ENCODE measurements at places on chromosomes 4 and X.

- DNase-seq: no peak
Measured at GRCh38 chr4:133081246-133081645, 67.8 kb upstream of the PCDH10 start.

DNA sequence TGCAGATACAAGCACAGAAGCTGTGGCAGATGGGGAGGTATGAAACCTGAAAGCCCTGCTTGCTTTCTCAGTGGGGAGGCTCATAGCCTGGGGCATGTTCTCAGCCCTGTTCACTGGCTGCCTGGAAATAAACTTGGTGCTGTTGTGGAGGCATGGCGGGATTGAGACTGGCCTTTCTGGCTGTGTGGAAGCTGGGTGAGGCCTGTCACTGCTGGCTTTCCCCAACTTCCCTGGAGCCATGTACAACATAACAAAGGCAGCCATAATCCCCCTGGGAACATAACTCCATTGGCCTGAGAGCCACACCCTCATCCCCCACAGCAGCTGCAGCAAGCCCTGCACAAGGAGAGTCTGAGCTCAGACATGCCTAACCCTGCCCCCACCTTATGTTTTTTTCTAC, 237.7 kb upstream of the TLL1 start:
- no peak for DNase-seq

DNA sequence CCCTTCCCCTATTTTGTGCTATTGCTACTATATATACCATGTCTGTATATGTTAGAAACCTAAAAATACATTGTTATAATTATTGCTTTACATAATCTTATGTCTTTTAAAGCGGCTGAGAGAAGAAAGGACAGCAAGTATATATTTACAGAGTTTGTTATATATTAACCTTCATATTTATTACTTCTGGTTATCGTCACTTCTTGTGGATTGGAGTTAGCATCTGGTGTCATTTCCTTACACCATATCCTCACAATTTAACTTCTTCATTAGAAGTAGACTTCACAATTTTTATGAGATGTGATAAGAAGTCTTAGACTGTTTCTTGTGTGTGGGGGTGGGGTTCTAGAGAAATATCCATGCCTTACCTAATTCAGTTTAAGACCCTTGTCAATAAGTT, 123.1 kb downstream of the ATXN3L start:
- no peak for DNase-seq

GRCh38 chr4:117821834-117822233, 212.5 kb upstream of the NDST3 start:
- no peak for DNase-seq

GRCh38 chr4:102438396-102439235, 62.5 kb upstream of the NFKB1 start:
- peak; percentile 53 for DNase-seq

- DNase-seq: no peak
Measured at GRCh38 chrX:25067271-25068172, 51.8 kb upstream of the ARX start.

GRCh38 chr4:34138385-34138784, 2105.9 kb downstream of the ARAP2 start:
- no peak for DNase-seq

DNA sequence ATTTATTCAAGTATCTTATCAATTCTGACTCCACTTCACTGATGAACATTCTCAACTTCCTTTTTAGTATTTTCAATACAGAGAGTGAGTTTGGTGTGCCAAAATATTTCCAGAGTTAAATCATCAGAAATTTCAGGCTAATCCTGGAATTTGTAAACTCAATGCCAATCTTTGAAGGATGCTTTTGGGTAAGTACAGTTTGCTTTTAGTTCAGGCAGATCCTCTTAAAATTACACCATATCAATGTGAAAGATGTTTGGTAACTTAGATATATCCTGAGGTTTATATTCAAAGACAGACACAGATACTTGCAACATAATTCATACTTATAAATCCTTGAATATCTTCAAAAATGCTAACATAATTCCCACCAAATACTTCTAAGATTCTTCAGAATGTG, 76.0 kb upstream of the FAM47B start:
- DNase-seq: peak; percentile 42

DNA sequence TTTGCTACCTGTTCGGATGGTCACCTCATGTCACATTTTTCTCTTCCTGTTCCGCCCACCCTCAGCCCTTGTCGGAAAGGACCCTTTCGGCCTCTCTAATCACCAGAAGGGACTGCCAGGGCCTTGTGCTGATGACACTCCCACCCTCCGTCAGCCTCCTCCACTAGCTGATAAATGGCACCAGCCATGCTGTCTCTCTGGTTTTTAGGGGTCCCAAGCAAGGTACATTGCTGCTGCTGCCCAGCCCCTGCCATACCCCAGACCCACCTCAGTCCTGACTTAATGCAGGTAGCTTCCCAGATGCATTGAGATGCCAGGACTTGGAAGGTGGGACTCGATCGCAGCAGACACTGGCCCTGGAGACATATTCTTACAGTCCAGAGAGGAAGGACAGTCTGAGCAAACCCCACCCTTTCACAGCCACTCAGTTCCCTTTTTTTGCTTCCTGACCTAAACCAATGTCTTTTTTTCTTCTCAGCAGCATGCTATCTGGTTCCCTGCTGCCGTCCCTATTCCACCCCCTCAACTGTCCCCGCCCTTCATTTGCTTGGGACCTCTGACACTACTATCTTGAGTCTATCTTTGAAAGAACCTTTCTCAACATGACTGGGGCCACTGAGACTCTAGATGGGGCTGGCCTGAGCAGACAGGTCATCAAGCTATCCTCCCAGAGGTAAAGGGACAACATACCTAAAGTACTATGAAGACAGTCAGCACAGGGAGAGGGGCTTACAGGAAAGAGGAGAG, at the start of gene BTK:
Gene BTK (minus strand): TSS at position 397 of the 747 bp plus-strand sequence. CDS start 10,907 bp downstream, outside the sequence.
- DNase-seq: no peak

DNA sequence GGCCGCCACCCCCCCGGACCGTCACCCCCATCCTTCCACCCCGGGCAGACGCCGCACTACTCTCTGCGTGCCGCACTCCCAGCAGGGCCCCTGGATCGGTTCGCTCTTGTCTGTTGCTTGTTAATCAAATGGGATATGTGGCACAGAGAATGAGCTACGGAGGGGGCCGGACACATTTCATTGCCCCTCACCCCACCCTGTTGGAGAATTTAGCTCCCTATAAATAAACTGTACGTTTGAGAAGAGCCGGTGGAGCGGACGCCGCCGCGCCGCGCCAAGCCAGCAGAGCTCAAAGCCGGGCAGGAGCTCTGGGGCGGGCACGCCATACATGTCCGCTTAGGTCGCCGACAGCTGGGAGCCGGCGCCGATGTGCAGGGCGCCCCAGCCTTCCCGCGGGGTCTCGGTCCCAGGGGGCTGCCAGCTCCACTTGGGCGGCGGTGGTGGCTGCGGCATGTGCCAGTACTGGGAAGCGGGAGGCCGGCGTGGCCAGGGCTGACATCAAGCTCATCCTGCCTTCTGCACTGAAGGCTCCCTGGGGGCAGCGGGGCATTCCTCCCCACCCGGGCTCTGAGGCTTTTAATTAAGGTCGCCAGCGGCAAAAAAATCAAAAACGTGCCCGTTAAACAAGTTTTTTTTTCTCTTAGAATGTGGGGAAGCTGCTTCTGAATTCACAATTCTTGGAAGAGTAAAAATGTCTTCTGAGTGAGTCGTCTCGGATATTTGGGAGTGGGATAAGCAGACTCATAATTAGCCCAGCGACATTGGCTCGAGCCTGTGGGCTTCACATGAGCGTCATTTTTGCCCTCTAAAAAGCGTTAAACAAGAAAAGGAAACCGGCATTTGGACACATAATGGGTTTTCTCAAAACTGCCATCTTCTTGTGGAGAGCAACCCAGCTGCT, 1.1 kb upstream of the PCDH19 start:
- no peak for DNase-seq

GRCh38 chr4:143184217-143184502, 557 bp upstream of the USP38 start:
- DNase-seq: no peak

GRCh38 chrX:112056476-112056875, 26.1 kb downstream of the TRPC5 start:
- DNase-seq: no peak

- DNase-seq: peak; percentile 12
Measured at GRCh38 chrX:102930990-102931756, 5.9 kb upstream of the RAB40AL start.

DNA sequence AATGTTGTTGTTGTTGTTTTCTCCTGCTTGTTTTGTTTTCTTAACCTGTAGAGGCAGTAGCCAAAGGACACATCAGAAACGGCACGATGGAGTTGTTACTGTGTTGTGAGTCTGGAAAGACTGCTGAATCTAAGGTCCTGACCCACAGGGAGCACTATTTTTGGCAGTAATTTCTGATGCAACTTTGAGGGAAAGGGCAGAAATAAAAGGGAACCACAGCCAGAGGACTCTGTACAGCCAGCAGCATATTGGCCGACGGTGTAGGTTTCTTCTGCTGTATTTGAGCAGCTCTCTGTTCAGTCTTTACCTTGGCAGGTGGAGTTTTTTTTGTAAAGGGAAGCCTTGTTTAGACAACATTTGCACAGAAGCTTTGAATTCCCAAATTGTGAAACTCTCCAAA, 203.0 kb upstream of the GPR101 start:
- no peak for DNase-seq

DNA sequence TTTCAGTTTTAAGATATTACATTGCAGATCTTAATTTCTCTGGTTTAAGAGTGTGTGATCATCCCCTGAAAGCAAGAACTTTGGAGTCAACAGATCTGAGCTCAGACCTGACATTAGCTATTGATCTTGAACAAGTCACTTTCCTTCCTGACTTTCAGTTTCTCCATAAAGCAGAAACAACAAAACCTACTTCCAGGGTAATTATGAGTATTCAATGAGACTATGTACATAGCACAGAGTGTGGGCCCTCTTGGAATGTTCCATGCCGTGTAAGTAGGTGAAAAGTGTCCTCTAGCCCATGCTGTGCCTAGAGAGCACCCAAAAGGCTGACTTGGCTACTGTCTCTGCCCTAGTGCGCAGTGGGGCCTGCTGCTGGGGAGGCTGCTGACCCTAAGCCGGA, 188.0 kb upstream of the RPL34 start:
- no peak for DNase-seq

DNA sequence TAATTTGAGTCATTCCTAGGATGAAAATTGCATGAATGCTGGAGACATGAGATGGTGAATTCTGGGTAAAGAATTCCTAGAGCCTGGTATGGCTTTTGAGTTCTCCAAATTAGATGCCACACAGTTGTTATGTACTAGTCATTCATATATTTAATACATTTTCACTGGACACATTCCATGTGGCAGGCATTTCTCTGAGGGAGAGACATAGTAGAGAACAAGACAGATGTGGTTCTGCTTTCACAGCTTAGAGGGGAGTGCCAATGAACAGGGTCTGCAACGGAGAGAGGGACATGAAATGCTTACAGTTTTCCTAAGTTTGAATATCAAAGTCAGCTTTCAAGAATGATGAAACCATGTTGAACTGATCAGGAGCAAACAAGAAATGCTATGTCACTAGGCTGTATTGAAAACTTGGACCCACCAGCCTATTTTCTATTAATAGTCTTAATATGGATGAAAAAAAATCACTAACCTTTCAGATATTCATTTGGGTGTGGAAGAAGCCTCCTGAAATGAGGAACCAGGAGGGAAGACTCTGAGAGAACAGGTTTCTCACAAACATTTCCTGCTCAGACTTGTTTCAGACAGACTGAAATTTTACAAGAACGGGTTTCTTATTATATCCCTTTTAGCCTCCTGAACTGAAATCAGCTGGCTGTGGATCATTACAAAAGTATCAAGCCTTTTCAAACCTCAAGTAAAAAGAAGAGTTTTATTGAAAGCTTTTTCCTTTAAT, 276.0 kb upstream of the TET2 start:
- DNase-seq: no peak

DNA sequence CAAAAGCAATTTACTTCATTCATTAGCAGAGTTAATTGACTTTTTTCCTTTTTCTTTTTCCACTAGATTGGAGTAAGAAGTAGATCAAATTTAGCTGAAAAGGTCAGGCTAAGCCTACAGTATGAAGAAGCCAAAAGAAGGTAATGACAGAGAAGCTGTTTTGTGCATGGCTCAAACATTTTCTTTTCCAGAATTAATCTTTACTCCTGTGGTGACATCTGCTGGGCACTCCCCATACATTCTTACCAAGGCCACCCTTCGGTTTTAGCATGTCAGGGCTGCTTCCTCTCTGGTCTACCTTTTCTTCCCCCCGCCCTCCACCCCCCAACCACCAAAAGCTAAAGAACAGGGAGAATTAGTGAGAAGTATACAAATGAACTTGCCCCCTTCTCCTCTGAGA, 70.2 kb downstream of the CLDN22 start:
- DNase-seq: peak; percentile 38

GRCh38 chrX:150310881-150311280, 52.2 kb upstream of the MAMLD1 start:
- no peak for DNase-seq

DNA sequence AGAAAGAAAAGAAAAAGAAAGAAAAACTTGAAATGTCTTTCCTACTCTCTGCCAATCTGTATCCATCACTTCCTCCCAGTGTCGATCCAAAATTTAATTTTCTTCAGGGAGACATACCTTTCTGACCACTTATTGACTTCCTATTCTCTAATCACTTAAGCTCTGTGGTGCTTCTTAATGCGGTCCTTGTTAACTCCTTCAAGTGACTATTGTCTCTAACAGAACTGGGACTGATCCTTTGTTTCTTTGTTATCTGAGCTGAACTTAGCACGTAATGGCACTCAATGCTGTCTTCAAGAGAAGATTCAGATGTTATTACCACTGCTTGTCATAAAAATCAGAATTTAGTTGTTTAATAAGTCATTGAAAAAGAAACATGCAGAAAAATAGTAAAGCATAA, 31.2 kb downstream of the LARP7 start:
- DNase-seq: no peak

DNA sequence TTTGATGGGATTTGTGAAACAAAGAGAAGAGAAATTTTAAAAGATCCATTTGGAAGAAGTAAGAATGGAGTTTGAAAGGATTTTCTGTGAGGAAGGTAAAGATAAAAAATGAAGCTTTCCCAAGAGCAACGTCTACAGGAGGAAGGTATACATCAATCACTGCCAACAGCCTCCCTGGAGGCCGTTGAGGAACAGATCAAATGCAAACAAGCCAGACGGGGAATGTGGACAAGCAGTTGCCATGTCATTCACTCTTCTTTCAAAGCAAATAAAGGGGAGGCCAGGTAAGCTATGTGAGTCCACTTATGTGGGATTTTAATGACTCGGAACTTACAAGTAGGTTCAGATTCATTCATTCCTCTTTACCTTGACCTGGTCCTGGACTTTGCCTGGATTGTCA, 1020.5 kb upstream of the AGA start:
- DNase-seq: no peak

GRCh38 chr4:10448991-10449390, 8.2 kb downstream of the ZNF518B start:
- no peak for DNase-seq

GRCh38 chr4:8319731-8320385, 50.3 kb downstream of the HTRA3 start:
- DNase-seq: no peak

DNA sequence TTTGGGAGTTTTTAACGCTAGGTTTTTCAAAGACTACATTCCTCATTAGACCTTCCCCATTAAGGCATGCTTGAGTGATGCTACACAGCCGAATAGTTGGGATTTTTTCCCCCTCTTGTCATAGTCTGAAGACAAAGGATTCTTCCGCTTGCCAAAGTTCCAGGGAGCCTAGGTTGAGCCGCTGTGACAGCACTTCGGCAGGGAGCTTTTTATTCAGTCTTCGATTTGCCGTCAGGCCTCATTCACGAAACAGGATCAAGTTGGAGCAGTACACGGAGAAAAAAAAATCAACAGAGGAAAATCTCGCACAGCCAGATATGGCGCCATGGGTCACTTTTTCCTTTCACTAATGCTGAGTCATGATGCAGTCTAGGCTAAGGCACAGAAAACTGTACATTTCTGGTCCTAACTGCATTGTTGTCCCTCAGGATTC, 24.3 kb downstream of the SHROOM3 start:
- peak; percentile 91 for DNase-seq

- DNase-seq: peak; percentile 87
Measured at GRCh38 chrX:3514996-3515395, 168.5 kb upstream of the MXRA5 start.
